Body of pancreas (tissue), 4 donors: ENCODE measurements at places on chromosomes 2 and 18. TPM values are rescaled to one million over a fixed set of nuclear protein-coding genes. Genes with fewer than 3 reads are reported as not detected.

Gene CDH7
- total RNA-seq, result not detected

DNA sequence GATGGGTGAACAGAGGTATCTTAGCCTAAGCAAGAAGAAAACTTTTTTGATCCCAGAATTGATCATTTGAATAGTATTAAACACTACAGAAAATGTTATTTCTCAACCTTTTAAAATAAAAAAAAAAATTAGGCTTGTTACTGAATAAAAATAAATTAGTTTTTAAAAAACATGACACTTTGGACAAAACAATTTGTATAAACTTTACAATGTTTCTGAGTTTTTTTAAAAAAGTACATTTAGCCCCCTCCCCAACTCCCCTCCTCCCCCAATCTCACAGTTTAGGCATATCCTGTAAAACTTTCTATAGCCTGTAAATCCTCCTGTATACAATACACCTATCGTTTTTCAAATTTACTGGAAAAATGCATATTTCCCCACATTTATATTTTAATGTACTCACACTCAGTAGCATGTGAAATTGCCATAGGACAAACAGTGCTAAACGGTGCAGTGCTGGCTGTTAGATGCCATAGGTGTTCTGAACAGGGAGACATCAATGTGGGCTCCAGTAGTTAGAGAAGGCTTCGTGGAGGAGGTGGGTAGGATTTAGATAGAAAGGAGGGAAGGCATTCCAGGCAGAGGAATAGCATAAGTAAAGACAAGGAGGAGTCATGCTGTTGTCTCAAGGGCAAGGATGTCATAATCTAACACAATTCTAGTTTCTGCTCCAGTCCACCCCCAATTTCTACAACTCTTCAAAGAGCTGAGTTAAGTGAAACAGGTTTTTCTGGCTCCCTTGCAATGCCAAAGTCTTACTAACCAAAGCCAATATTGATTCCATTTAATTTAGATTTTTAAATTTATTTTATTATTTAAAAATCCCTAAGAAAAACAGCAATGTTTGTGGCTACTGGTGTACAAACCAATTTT is 50.9 kb downstream of the SP3 start:
- peaks cover 4% of the 10 kb centered on the region for H3K4me1 ChIP-seq
- no peak overlapping the region for H3K27ac ChIP-seq
- peaks cover 12% of the 10 kb centered on the region for H3K36me3 ChIP-seq
- no peak overlapping the region for H3K4me3 ChIP-seq
- H3K27me3 ChIP-seq, result no peaks in the 10 kb centered on the region
- DNase-seq, result no peak

DNA sequence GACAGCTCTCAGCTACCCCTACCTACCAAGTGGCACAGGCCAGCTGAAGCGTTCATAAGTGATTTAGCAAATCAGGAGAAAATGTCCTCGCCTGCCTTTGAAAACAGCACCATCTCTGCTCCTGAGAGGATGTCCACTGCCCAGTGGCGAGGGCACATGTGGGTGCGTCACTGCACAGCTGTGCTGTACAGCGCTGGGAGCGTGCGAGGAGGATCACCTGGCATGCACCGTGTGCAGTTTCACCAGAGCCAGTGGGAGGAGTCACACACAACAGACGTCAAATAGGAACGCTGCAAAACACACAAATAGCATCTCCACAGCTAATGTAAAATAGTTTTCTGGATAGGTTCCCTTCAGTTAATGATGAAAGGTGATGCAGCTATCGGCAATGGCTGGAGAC is 154.1 kb downstream of the HDAC4 start:
- no peaks in the 10 kb centered on the region for H3K27me3 ChIP-seq
- no peak overlapping the region for H3K4me3 ChIP-seq
- DNase-seq, result peak; percentile 79
- H3K27ac ChIP-seq, result peak overlapping the region; percentile 18

DNA sequence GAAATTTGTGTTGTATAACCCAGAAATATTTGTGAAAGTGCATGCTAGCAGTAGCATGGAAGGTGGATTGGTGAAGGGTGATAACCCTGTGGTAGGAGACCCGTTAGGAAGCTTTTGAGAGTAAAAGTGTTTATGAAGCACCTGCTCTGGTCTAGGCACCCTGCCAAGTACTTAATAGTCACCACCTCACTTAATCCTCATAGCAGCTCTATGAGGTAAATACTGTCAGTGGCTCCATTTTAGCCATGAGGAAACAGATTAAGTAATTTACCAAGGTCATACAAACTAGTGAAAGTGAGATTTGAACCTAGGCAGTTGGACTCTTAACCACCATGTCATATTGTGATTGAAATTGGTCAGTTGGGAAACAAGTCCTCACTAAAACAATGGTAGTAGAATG is 66.8 kb downstream of the TET3 start:
- DNase-seq, result no peak
- peaks cover 4% of the 10 kb centered on the region for H3K4me1 ChIP-seq
- no peaks in the 10 kb centered on the region for H3K27me3 ChIP-seq
- no peak overlapping the region for H3K4me3 ChIP-seq

DNA sequence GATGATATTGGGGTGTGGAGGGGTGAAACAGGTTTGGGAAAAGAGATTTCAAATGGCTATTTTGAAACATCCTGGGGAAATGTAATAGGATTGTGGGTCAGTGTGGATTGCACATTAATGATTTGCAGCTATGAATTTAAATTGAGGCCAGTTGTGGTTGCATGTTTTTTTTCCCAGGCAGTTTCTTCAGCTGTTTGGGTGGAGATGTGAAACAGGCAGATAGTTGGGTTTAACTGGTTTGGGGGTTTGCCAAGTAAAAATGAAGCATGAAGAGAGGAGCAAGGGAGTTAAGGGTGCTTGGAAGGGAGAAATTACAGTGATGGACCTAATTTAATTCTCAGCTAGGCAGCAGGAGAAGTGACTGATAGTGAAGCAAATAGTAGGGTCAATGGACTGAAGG is 16.8 kb downstream of the GPD2 start:
- H3K36me3 ChIP-seq, result no peaks in the 10 kb centered on the region
- H3K4me1 ChIP-seq, result peaks cover 5% of the 10 kb centered on the region
- no peak for DNase-seq
- H3K27ac ChIP-seq, result no peak overlapping the region
- no peaks in the 10 kb centered on the region for H3K27me3 ChIP-seq

- H3K27ac ChIP-seq, result no peak overlapping the region
- H3K4me3 ChIP-seq, result no peak overlapping the region
- DNase-seq, result no peak
- H3K36me3 ChIP-seq, result no peaks in the 10 kb centered on the region
- H3K27me3 ChIP-seq, result no peaks in the 10 kb centered on the region
- no peaks in the 10 kb centered on the region for H3K4me1 ChIP-seq
Measured at GRCh38 chr2:132366421-132367180, 50.0 kb upstream of the GPR39 start.

DNA sequence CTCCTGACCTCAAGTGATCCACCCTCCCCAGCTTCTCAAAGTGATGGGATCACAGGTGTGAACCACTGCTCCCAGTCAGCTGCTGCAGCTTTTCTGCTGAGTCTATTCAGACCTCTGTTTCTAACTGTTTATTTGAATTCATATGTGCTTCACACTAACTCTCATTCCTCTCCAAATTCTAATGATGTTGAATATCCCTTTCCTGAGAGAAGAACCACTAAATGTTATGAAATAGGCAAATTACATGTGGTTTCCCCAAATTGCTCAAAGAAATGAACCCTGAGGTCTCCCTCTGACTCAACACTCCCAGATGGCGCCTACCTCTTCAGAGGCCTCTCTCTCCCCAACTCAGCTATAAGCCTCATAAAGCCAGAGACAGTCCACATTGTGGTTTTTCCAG is 98.6 kb downstream of the IRS1 start:
- no peak overlapping the region for H3K4me3 ChIP-seq
- H3K36me3 ChIP-seq, result no peaks in the 10 kb centered on the region
- DNase-seq, result no peak
- no peaks in the 10 kb centered on the region for H3K4me1 ChIP-seq
